ENCODE measurements at places on chromosomes 3 and 15.

DNA sequence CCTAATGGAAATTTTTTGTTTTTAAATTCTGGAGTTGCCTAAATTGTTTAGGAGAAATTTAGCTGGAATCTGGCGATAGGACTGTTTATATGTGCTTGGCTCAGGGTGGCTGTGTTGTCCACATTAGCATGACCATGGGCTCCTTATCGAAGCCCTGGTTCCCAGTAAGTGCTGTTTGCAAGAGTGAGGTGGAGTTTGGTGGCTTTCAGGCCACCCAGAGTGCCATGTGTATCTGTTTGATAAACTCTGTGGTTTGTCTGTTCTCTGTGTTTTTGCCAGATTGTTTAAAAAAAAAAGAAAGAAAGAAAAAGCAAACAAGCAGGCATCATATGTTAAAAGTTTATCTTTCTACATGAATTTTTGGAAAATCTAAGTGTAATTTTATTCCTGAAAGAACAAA, 51.5 kb downstream of the PLCL2 start:
- no peak for DNase-seq

- DNase-seq = no peak
Observed at GRCh38 chr3:37686220-37686619, 175.5 kb upstream of the CTDSPL start.

DNA sequence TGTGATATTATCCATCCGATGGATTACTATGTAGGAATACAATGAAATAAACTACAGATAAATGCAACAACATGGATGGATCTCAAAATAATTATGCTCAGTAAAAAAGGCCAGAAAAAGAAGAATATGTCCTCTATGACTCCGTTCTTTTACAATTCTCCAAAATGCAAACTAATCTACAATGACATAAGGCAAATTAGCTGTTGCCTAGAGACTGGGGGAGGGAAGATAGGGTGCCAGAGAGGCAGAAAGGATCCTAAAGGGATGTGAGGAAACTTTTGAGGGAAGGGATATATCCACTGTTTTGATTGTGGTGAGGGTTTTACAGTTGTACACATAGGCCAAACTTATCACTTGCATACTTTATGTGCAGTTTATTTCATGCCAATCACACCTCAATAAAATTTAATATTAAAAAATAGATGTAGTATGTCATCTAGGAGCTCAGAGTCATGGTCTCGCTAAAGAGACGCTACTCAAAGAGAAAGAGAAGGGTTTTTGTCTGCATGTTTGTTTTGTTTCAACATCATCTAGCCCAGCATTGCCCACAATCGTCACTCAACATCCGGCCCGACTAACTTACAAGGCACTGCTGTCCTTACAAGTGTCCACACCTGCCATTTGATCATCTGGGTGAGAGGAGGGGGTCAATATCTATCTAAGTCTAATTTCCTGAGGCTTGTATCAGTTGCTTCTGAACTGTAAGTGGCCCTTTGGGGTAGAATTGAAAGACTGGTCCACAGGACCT, 29.5 kb downstream of the HES1 start:
- no peak for DNase-seq

DNA sequence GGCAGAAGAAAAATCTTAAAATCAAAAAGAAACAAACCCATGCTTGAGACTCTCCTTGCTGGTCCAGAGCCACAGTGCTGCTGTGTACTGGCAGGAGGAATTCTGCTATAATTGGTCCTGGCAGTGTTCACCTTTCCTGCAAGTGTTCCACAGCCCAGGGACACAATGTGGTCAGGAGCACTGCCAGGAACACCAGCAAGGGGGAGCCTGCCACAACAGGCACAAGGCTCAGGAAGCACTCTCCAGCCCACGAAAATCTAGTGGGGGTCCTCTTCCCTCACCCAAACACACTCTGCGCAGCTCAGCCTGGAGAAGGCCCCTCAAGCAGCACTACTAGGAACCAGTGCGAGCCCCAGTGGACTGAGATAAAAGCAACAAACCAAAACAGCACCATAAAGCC, 92.9 kb downstream of the UBE3A start:
- peak; percentile 5 for DNase-seq

- DNase-seq = no peak
Observed at GRCh38 chr15:27464941-27465612, 494.1 kb downstream of the GABRG3 start.

DNA sequence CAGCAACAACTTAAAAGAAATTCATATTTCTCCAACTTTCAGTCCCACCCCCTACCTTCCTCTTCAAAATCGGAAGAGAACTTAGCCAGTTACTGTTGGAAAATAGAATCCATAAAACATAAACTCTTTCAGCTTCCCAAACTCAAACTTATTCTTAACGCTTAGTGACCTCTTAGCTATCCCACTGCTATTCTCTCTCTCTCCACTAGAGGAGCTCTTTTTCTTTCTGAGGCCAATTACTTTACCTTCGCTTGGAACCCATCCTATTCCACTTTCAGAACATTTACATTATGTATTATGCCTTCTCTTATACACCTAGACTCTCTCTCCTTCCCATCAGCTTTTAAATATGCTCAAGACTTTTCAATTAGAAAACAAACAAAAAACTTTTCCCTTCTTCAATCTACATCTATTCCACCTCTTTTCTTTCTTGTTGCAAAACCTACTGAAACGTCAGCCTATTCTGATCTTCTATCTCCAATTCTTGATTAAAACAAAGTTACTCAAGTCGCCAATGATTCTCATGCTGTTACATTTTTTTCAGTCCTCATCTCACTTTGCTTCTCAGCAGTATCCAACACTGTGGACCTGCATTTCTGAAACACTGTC, 13.4 kb upstream of the GHSR start:
- DNase-seq = peak; percentile 66

- no peak for DNase-seq
Observed at GRCh38 chr3:36317915-36318314, 62.4 kb upstream of the STAC start.

DNA sequence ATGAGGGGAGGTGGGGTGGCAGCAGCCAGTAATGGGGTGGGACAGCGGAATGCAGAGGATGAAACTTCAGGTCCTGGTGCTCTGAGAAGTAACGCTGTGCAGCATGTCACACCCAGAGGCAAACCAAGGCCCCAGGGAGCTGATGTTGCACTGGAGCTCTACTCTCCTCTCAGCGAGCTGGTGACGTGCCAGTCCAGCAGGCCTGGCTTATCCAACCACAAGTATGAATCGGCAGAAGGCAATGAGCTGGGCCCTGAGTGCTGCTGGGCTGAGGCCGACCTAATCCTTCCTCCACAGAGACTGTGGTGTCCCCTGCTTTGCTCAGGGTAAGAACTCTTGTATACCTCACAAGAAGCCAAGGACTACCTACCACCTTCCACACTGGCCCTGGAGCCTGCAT, 30.5 kb downstream of the CD86 start:
- DNase-seq = no peak

GRCh38 chr3:72694398-72694797, 153.8 kb downstream of the SHQ1 start:
- DNase-seq = no peak

- DNase-seq = no peak
Observed at GRCh38 chr3:167776066-167776685, 40.7 kb downstream of the SERPINI1 start.

DNA sequence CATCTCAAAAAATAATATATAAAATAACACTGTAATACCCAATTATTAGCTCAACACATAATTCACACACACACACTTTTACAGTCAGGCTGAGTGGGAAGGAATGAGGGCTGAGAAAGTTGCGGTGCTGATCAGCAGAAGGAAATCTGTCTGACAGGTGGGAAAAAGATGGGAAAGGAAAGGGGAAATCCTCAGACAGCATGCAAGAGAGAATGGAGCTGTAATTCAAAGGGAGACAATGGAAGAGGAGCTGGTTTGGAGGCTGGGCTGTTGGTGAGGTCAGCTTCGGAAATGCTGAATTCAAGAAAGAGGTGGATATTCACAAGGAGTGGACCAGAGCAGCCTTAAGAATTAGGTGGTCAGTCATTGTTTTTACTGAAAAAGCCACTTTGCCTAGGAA, 121.6 kb upstream of the LMOD3 start:
- no peak for DNase-seq

DNA sequence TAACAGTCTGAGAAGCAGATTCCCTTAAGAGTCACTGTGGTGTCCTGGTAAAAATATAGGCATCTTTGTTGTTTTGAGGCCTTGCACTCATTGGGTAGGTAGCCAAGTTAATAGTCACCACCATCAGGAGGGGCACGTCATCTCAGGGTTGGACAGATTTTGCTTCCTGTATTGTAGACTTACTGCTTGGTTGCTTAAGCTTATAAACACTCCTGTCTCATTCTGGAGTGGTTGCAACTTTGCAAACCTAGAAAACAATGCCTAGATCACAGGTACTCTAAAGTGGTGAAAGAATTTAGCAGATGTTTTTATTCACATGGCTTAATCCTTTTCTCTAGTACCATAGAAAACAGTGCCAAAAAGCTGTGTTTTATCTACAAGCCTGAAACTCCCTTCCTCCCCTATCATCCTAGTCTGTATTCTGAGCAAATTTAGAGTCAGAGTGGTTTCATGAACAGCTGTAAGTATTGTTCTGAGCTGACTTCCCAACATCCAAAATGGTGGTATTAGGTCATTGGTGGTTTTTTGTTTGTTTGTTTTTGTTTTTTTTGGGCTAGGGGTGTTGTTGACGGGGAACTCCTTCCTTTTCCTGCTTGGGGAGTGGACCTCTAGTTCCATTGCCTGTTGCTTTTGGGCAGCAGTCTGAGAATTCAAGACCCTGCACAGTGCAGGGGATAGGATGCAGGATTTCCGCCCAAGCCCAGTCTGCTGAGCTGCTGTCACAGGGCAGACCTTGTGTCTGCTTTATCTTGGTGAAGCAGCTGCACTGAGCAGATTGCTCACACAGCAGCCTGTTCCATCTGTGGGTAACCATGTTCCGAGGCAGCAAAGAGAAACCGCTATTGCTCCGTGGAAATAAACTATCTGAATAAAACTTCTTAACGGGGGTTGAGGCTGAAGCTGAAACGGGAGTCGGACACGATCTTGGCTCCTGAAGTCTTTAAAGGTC, 202.0 kb downstream of the AKAP13 start:
- DNase-seq = no peak

- DNase-seq = no peak
Observed at GRCh38 chr3:140164922-140165590, 230.1 kb downstream of the CLSTN2 start.

- no peak for DNase-seq
Observed at GRCh38 chr3:79040701-79041100, 727.1 kb downstream of the ROBO1 start.

GRCh38 chr3:107524841-107525643, 2.3 kb downstream of the BBX start:
- peak; percentile 59 for DNase-seq

- DNase-seq = no peak
Observed at GRCh38 chr15:99487337-99487730, 78.5 kb upstream of the MEF2A start.

DNA sequence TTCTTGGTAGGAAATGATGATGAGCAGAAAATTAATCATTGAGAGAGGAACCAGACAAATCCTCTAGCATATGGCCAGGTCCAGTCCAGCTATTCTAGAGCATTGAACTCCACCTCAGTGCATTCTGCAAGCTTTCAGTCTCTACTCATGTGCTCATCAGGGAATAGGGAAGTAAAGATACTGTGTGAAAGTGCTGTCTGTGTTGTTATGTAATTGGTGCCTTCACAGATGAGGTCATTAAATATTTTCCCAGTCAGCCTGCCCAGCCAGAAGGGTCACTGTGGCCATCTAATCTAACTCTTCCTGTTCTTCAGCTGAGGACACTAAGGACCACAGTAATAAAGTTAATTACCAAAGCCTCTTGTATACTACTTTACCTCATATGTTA, 28.2 kb downstream of the C3orf62 start:
- no peak for DNase-seq

DNA sequence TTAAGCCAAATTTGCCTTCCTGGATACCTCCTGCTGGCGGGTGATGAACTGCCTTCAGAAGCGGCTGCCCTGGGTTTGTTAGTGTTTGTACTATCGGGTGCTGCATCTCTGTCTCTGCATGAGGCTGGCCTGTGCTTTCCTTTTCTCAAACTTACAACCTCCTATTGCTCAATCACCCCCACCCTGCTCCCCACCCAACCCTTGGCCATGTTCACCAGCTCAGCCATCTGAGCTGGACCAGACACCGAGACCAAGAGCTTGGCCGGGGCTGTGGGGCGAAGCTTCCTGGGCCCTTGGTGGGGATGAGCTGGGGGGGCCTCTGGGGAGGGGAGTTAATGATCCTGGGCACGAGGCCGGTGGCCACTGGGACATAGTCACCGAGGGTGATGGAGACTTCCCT, 16.8 kb upstream of the FBLN2 start:
- DNase-seq = no peak

DNA sequence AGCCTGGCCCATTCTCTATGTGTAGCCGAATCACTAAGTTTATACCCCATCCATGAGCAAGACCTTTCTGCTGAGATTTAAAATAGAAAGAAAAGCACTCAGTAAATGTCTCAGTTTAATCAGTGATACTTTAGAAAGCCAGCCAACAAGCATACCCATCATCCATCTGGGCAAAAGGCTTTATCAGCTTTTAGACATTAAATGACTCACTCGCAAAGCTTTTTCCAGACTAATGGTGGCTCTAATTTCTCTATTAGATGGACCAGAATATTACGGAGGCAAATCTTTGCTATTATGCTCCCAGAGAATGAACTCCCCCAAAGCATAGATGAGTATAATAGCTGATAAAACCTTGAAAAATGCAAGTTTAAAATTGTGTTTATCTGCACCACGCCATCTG, 727.8 kb downstream of the GBE1 start:
- DNase-seq = no peak

Measured in HuH-7 (cell line).